ENCODE measurements at places on chromosomes 1 and 21. TPM values are rescaled to one million over a fixed set of nuclear protein-coding genes. Genes with fewer than 3 reads are reported as not detected.

GRCh38 chr1:24411963-24412362, 1.6 kb downstream of the STPG1 start:
- DNase-seq = no peak

GRCh38 chr1:163291461-163291860, 30.3 kb upstream of the NUF2 start:
- DNase-seq = no peak

CYP4A11 gene
- not detected for polyA plus RNA-seq

GRCh38 chr1:93778457-93778856, 96.8 kb upstream of the BCAR3 start:
- no peak for DNase-seq

GPR157 gene
- 1.1 TPM for polyA plus RNA-seq

KIF26B gene
- polyA plus RNA-seq = 3.4 TPM
